ENCODE measurements at places on chromosomes 2 and 18.

DNA sequence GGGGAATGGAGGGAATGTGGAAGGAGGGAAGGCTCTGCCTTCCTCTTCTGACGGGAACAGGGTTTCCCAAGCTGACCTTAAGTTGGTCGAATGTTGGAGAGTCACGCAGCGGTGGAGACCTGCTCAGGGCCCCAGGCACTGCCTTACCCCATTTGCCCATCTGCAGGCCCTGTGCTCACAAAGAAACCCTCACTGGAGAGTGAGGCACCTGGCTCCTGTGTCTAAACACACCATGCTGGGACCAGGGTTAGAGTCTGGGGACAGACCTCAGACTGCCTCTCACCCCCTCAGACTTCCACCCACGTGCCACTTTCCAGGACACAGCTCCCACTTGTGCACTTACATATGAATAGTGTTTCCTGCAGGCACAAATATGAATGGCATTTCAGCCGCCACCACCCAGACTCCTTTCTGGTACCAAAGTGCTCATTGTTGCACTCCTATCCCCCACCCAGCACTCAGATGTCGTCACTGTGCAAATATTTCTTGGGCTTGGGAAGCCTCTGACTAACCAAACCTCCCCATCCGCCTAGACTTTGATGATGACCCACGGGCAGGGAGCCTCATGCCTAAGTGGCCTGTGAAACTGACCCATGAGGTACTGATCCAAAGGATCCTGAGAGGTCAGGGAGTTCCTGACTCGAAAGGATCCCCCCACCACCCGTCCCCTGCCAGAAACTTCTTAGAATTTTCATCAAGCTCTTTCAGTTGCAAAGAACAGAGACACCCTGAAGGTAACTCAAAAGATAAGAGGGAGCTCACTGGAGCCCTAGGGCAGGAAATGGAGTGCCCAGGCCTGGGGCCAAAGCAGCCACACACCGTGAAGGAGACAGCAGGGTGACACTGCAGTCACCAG lies 78.3 kb downstream of the STPG4 start:
- DNase-seq, result no peak

GRCh38 chr2:164792316-164793170 lies 49.1 kb downstream of the COBLL1 start:
- no peak for DNase-seq

DNA sequence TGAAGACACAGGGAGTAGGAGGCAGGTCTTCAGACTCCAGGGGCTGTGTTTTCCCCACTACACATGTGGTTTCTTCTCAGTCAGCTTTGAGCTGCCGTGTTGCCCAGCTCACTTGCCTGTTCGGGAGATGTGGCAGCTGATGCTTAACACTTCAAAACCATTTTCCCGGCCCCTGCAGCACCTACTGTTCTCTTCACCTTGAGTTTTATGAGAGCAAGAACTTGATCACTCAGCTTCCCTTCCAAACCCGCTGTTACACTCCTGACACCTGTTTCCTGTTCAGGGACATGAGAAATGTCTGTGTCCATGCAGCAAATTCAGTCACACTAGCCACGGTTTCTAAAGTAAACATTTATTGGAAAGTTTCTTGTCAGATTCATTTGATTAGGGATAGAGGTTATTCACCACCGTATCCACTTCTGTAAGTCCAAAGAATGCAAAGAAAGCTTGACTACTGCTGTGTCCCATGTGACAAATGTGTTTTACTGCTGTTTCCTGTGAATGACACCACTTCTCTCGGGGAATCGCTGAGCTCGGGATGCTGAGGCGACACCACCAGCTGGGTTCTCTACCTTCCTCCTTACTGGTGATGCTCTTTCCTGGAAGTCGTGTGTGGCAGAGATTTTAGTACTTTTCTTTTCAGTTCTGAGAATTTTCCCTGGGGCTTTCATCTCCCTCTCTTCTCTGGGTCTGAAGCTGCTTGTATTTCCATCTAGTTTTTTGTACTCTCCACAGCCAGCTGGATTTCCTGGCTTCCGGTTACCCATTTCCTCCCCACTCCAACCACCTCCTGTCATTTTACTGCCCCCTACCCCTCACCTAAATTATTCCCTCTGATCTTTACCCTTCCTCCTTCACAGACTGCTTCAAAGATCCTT lies 91.7 kb downstream of the KLF7 start:
- DNase-seq, result peak; percentile 26

GRCh38 chr2:48383036-48383435 lies 146.9 kb upstream of the STON1 start:
- no peak for DNase-seq

- peak; percentile 10 for DNase-seq
Measured at GRCh38 chr2:149488706-149489440, 98.7 kb downstream of the MMADHC start.

- DNase-seq, result peak; percentile 13
Measured at GRCh38 chr18:28189400-28190239, 12.7 kb upstream of the CDH2 start.

DNA sequence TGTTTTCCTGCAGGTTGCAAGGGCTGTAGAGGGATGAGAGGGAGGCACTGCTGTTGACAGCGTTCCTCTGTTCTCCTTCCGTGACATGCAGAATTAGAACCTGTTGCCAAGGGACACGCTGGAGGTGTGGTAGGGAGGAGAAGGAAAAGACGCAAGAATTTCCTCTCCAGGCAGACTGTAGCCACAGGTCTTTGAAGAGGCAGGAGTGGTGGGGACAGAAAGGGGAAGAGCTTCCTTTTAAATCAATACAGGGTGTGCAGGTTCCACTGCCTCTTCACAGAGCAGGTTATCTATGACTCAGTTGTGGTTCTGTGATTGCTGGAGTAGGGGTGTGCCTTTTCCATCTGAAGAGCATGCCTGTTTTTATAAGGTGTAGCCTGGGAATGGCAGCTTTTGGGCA lies 133.0 kb downstream of the WDSUB1 start:
- no peak for DNase-seq

DNA sequence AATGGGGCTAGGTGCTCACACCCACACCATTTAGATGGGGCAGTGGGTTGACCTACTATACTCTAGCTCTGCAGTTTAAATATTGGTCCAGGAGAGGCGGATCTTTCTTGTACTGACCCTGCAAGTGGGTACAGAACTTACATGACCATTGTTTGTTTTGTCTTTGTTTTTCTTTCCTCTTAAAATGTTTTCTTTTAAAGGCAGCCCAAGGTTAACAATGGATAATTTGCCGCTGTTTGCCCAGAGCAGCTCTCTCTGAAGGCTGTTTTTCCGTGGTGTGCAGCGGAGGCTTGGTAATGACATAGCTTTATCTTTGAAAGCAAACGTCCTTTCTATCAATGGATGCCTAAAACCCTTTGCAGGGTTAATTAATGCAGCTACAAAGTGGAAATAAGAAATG lies 133.3 kb upstream of the MEX3C start:
- DNase-seq, result no peak

DNA sequence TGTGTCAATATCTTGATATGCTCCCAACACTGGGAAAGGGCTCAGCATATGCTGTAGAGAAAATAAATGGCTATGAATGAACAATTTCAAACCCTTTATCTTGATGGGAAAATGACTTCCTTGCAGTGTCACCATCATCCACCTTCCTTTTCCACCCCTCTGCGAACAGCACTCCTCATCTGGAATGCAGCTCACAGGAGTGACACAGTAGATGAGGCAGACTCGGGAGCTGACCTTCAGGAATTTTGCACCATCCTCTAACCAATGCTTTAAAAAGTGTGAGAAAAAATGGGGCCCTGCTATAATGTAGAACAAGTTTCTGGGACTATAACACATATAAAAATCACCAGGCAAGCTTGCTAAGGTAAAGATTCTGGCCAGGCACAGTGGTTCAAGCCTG lies 41.3 kb upstream of the YPEL5 start:
- no peak for DNase-seq

GRCh38 chr2:128084757-128085156 lies 6.2 kb upstream of the UGGT1 start:
- DNase-seq, result no peak

DNA sequence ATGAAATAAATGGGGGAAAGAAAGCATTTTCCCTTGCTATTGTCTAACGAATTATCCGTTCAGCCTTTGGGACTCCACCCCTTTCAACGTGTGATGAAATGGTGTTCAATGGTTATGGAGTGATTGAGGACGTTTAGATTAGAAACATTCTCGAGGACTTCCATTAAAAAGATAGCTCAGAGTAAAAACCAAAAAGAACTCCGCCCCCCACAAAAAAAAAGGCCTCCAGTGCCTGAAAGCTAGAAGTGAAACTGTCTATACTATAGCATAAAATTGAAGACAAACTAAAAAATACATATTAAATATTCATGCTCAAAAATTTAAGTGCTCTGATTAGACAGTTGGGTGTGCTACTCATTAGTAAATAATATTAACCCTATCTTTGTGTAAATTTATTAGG lies 3.0 kb upstream of the ZNF516 start:
- DNase-seq, result no peak

GRCh38 chr2:24515335-24515734 lies 24.3 kb downstream of the NCOA1 start:
- DNase-seq, result no peak

- DNase-seq, result no peak
Measured at GRCh38 chr2:174796319-174796771, 32.1 kb upstream of the CHRNA1 start.

- no peak for DNase-seq
Measured at GRCh38 chr2:134917888-134918525, 615 bp upstream of the CCNT2 start.

GRCh38 chr2:26621469-26622199 lies 19.5 kb downstream of the CIB4 start:
- no peak for DNase-seq

GRCh38 chr2:190528521-190529001 lies 6.0 kb downstream of the NEMP2 start:
- no peak for DNase-seq

GRCh38 chr2:25760297-25760696 lies 86.9 kb upstream of the DTNB start:
- DNase-seq, result no peak

GRCh38 chr2:177908182-177908581 lies 164.4 kb downstream of the PDE11A start:
- no peak for DNase-seq

DNA sequence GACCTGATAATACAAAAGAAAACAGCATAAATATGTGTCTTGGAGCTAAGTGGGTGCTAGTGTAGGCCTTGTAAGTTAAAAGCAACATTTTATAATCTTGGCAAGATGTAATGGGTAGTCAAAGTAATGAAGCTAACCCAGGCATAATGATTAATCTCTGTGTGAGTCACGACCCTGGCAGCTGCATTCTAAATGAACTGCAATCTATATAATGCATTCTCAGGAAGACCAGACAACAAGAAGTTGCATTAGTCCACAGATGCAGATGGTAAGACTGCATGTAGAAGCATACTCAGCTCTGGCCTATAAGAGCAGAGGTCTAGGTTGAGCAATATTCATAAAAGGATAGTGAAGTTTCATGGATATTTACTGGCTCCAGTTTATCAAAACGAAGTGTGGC lies 85.6 kb upstream of the ETAA1 start:
- DNase-seq, result no peak

- no peak for DNase-seq
Measured at GRCh38 chr2:119580550-119581072, 36.4 kb downstream of the CFAP221 start.

DNA sequence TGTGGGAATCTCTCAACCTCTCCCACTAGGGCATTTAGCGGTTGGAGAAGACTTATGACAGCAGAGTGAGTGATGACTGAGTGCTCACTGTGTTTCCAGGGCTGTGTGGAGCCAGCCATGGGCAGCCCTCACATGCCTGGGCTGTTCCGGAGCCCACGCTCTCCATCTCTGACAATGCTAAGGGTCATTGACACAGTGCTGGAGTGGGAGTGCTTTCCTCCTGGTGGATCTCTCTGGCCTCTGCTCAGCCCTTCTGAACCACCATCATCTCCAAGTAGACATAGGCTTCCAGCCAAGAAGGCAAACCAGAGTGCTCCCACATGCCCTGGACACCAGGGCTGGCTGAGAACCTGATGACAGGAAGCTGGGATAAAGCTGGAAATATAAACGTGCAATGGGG lies 33.1 kb upstream of the TWIST2 start:
- DNase-seq, result no peak

- DNase-seq, result no peak
Measured at GRCh38 chr18:55370936-55371335, 217.1 kb downstream of the TCF4 start.

GRCh38 chr2:182496596-182496995 lies 69.8 kb upstream of the PDE1A start:
- no peak for DNase-seq

DNA sequence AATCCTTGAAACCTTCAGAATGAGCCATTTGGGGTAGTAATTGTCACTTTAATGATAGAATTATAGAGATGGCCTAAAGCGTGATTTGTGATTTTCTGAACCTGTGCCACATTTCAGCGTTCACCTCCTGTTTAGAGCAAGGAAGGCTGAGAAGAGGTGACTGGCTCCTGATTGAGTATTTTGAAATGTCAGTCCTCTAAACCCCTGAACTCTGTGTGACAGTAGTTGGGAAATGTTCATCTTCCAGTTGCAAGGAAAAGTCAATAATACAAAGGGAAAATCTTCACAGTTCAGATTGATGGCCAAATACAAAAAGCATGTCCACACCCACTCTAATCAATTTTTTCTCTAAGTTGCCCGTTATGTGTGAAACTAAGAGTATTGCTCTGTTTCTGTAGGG lies 305.2 kb downstream of the ARHGAP15 start:
- no peak for DNase-seq

Data from substantia nigra (tissue), 51 donors.